ENCODE measurements at places on chromosomes 6 and 20.
A peak's percentile ranks its signal among the peaks of the same experiment; 100 is the strongest.

DNA sequence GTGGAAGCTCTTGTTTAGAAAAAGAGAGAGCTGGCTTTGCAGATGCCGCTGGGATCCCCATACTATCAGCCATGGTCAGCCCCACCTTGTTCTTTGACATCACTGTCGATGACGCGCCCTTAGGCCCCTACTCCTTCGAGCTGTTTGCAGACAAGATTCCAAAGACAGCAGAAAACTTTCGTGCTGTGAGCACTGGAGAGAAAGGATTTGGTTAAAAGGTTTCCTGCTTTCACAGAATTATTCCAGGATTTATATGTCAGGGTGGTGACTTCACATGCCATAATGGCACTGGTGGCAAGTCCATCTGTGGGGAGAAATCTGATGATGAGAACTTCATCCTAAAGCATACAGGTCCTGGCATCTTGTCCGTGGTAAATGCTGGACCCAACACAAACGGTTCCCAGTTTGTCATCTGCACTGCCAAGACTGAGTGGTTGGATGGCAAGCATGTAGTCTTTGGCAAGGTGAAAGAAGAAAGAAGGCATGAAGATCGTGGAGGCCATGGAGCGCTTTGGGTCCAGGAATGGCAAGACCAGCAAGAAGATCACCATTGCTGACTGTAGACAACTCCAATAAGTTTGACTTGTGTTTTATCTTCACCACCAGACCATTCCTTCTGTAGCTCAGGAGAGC lies 2.4 kb upstream of the BLCAP start:
- peak; percentile 64 for DNase-seq

GRCh38 chr6:32852844-32853540 lies 512 bp downstream of the TAP1 start:
- DNase-seq = peak; percentile 81

DNA sequence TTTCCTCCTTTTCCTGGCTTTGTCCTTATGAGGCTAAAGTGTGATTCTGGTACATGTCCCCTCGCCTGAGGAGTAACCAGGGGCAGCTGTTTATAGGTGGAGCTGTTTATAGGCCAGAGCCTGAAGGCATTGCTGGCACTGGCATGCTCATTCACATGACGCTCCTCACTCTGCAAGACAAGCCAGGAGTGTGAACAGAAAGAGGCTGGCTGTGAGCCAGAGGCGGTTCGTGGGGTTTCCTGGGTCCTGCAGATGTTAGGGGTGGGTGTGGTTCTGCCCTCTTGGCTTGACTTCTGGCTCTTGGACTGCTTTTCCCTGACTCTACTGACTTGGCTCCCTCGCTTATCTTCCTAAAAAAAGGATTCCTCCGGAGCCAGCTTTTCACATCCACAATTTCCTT lies 12.8 kb upstream of the MDFI start:
- no peak for DNase-seq

DNA sequence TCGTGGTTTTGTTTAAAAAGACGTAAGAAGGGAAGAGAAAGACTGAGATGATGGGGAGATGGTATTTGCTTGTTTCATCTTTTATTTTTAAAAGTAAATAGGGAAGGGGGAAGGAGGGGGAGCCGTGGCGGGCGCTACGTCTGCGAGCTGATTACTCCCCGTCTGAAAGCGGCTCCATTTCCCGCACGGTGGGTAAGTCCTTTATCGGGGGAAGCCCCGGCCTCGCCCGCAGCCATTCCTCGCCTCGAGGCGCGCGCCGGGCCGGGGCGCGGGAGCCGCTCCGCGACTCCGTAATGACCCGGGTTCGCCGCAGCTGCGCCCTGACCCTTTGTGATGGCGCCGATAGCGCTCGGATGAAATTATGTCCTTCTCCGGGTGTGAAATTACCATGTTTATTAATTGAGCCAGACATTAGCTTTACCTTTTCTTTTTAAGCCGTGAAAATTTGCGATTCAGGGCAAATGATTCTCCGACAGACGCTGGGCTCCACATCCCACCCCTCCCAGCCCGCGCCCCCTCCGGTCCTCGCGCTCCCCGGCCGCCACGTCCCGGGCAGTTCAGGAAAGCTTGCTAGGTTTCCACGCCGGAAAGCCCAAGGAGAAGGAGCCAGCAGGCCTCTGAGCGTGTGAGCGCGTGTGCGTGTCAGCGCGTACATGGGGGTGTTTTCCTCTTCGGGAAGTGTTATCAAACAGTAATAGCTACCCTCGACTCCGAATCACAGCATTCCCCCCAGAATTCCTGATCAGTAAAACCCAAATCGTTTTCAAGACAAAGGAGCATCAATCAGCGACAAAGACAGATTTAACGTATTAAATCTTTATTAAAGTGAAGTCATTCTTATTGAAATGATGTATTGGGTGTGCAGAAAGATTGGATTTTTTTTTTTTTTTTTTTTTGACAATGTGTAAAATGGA lies 30.0 kb downstream of the TFAP2A start:
- DNase-seq = no peak

DNA sequence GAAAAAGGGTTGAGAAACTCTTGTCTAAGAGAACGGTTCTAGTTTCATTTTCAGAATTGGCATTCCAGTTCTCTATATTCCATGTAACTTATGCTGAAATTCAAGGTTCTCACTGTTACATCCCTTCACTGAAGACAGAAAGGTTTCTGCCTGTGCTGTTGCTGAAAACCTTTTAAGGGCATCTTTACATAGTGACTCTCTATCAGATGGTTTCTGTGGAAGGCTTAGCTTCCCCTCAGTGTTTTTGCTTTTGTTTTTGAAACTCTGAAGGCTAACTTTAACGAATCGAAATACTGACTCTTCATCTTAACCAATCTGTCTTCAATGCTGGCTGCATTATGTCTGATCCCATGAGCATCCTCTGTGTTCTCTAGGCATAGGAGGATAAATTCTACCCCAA lies 1286.2 kb upstream of the EYS start:
- no peak for DNase-seq

- DNase-seq = no peak
Observed at GRCh38 chr6:15359335-15359862, 113.5 kb downstream of the JARID2 start.

GRCh38 chr6:139231206-139231605 lies 60.6 kb downstream of the TXLNB start:
- DNase-seq = no peak

- DNase-seq = no peak
Observed at GRCh38 chr20:9331707-9332435, 182.5 kb upstream of the LAMP5 start.

GRCh38 chr6:163501026-163501425 lies 86.5 kb downstream of the QKI start:
- DNase-seq = no peak

DNA sequence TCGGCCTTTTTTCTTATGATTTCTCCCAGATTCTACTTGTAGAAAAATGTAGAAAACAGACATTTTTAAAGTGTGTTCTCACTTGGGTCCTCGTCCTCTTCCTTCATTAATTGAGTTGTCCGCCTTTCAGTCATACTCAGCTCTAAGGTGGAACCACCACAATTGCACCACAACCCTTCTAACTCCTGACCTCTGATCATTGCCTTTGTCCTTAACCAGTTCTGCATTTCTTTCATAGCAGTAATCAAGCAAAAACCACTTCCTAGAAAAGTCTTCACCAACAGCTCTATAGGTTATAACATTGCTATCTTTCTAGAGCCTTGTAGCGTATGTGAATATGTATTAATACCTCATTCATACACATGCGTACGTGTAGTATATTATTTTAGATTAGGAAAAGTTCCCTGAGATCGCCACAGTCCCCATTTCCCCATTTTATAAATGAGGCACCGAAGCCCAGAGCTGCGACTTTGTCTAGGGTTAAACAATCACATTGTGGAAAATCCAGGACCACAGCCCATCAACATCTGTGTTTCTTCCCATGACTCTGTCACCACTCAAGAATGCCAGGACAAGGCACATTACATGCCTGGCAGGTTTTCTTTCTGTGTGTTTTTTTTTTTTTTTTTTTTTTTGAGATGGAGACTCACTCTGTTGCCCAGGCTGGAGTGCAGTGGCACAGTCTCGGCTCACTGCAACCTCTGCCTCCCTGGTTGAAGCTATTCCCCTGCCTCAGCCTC lies 175.5 kb downstream of the BTBD3 start:
- DNase-seq = no peak

- no peak for DNase-seq
Observed at GRCh38 chr6:36969240-36969691, 14.7 kb downstream of the PI16 start.

DNA sequence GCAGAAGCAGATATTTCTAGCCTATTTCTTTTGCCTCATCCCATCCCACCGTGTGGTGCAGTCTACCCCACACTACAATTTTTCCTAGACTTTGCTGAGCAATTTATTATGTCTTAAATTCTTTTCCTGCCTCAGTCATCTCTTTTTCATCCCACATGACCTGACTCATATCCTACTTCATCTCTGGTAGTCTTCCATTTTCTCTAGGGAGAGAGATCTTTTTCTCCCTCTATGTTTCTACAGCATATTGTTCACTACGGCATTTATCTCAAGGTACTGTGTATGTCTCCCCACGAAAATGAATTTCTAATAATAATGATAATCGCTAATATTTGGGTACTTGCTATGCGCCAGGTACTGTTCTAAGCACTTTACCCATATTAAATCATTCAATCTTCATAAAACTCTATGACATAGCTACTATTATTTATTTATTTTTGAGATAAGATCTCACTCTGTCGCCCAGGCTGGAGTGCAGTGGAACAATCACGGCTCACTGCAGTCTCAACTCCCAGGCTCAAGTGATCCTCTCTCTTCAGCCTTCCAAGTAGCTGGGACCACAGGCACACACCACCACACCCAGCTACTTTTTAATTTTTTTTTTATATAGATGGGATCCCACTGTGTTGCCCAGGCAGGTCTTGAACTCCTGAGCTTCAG lies 15.6 kb downstream of the PDSS2 start:
- no peak for DNase-seq

- no peak for DNase-seq
Observed at GRCh38 chr6:107292715-107293271, 166.6 kb downstream of the PDSS2 start.

DNA sequence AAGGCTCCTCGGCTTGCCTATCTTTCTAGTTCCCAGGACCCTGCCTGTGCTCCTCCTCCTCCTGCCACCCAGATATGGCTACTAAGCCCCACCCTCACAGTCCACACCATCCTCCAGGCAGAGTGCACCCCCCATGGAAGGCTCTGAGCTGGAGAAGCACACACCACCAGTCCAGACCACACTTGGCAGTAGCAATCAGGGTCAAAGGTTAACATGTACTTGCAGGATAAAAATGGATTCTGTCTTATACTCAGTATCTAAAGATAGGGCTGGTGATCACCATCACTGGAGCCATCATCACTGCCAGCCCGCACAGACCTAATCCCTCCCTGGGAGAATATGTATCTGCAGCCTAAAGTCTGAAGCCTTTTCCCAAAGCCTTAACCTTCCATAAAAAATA lies 83.4 kb downstream of the PRKN start:
- no peak for DNase-seq

- no peak for DNase-seq
Observed at GRCh38 chr6:8513174-8513573, 77.8 kb upstream of the SLC35B3 start.

DNA sequence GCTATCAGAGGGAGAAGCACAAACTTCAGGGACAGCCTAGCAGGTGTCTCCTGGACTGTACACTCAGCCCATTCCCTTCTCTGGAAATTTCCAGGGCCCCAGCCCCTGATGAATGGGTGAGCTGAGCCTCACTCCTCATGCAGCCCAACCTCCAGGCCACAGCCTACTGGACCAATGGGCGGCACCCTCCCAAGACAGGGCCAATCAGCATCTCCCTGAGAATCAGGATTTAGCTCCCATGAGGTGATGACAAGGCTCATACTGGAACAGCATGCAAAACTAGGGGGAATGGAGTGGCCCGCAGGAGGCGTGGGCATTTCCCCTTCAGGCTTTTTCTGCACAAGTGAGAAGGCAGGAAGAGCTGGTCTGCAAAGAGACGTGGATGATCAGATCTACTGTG lies 29.0 kb downstream of the NFATC2 start:
- DNase-seq = no peak

DNA sequence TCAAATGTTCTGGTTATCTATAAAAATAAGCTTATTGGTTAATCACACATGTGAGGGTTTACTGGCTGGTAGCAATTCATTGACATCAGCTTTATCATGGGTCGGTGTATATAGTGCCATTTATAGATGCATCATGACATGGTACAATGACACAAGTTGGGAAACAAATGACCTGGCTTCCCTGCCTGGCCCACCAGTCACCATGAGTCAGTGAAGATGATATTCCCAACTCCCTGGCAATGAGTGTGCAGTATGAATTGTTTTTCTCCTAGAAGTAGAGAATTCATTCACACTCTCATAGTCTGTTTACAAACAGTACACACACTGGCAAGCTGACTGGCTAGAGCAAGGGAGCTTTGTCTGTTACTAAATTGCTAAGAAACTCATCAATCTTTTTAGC lies 37.2 kb upstream of the CALHM6 start:
- no peak for DNase-seq

DNA sequence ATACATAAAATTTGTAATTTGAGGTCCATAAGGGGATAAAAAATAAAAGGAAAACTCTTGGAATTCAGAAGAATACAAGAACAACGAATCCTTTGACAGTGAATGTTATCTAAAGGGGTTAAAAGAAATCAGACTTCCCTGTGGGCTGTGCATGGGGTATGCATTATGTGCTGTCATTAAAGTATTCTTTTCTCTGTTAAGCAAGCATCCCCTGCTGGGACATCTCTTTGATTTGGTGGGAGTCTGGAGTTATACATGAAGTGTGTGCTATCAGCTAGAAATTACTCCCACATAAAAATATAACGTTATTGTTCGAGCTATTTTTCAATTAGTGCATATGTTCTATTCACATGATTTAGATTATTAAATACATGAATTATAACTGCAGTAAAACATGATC lies 195.2 kb downstream of the CENPW start:
- no peak for DNase-seq

- DNase-seq = no peak
Observed at GRCh38 chr6:44110005-44110676, 17.1 kb downstream of the MRPL14 start.

GRCh38 chr6:37393381-37393929 lies 39.6 kb upstream of the CMTR1 start:
- DNase-seq = no peak

DNA sequence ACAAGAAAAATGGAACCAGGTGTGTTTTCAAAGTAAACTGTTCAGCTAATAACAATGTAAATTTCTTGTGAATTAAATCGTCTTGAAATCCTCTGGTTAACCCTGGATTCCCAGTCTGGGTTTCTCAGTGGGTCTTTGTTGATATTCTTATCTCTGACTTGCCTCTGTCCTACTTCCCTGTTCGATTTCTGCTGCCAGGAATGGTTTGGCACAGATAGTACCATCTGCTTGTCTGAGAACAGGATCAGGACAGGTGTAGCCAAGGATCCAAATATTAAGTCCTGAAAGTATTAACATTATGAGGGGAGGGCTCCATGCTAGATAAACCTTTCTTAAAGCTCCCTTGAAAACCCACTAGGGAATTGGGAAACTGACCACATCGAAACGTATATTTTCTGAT lies 30.1 kb downstream of the ARFGEF2 start:
- no peak for DNase-seq

GRCh38 chr6:55456016-55456415 lies 123.0 kb downstream of the HMGCLL1 start:
- no peak for DNase-seq
